ENCODE measurements at places on chromosomes 7 and 10. TPM values are rescaled to one million over a fixed set of nuclear protein-coding genes. Genes with fewer than 3 reads are reported as not detected.

Gene GARIN1A
- 1.4 TPM for polyA plus RNA-seq

Gene EN2
- 0.29 TPM for polyA plus RNA-seq

Gene FEZF1
- polyA plus RNA-seq: not detected

Gene CYP2E1
- 2.4 TPM for polyA plus RNA-seq

Gene ATP6V1F
- 280 TPM for polyA plus RNA-seq

- peak; percentile 74 for DNase-seq
These were observed 1.2 kb downstream of the PPP1R9A start for GRCh38 chr7:94908323-94909178.

- no peak for DNase-seq
These were observed 282.7 kb upstream of the FZD8 start for GRCh38 chr10:35924759-35925158.

GRCh38 chr7:110534241-110534931 is 556.5 kb upstream of the LRRN3 start:
- DNase-seq: no peak

- DNase-seq: no peak
These were observed 15.7 kb downstream of the SEPTIN7 start for GRCh38 chr7:35816514-35816913.

GRCh38 chr10:44963772-44964633 is 4.4 kb downstream of the RASSF4 start:
- DNase-seq: no peak
